ENCODE measurements at places on chromosomes 5 and 9. TPM values are rescaled to one million over a fixed set of nuclear protein-coding genes. Genes with fewer than 3 reads are reported as not detected.

The CNTNAP3B gene
- total RNA-seq, result 7.4 TPM

The KCTD16 gene
- 21.2 TPM for total RNA-seq

The GRAMD2B gene
- 32.1 TPM for total RNA-seq

The IPO11 gene
- total RNA-seq, result 32.7 TPM

The PCDHB3 gene
- total RNA-seq, result 9.1 TPM

The SLC34A3 gene
- total RNA-seq, result 0.27 TPM

The SLCO4C1 gene
- total RNA-seq, result 4.0 TPM

The ZNF483 gene
- total RNA-seq, result 20.3 TPM

The FGD3 gene
- 12.0 TPM for total RNA-seq

The IGFBPL1 gene
- 4.7 TPM for total RNA-seq

The UBE2R2 gene
- total RNA-seq, result 72.0 TPM

DNA sequence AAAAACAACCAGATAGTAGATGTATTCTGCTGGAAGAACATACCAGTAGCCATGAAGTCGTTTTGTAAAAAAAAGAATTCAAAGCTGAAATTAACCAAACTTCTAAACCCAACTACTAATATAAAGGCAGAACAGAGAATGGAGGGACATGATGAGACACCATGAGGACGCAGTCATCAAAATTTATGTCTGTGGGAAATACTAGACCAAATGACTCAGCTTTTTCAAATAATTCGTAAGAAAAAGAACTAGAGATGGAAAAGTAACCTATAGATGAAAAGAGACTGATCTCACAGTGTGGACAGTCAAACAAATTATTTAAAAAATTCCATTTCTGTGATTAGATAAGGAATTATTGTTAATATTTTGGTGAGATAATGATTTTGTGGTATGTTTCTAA lies 10.3 kb downstream of the TTC23L start:
- H3K27me3 ChIP-seq, result no peaks in the 10 kb centered on the region
- no peak overlapping the region for H3K27ac ChIP-seq
- peaks cover 18% of the 10 kb centered on the region for H3K36me3 ChIP-seq
- H3K4me3 ChIP-seq, result no peak overlapping the region
- DNase-seq, result no peak
- H3K4me1 ChIP-seq, result no peaks in the 10 kb centered on the region

GRCh38 chr9:37342895-37343294 lies 79.6 kb upstream of the GRHPR start:
- H3K4me3 ChIP-seq, result no peak overlapping the region
- no peak for DNase-seq
- H3K27me3 ChIP-seq, result no peaks in the 10 kb centered on the region
- peaks cover 2% of the 10 kb centered on the region for H3K4me1 ChIP-seq
- H3K36me3 ChIP-seq, result no peaks in the 10 kb centered on the region

DNA sequence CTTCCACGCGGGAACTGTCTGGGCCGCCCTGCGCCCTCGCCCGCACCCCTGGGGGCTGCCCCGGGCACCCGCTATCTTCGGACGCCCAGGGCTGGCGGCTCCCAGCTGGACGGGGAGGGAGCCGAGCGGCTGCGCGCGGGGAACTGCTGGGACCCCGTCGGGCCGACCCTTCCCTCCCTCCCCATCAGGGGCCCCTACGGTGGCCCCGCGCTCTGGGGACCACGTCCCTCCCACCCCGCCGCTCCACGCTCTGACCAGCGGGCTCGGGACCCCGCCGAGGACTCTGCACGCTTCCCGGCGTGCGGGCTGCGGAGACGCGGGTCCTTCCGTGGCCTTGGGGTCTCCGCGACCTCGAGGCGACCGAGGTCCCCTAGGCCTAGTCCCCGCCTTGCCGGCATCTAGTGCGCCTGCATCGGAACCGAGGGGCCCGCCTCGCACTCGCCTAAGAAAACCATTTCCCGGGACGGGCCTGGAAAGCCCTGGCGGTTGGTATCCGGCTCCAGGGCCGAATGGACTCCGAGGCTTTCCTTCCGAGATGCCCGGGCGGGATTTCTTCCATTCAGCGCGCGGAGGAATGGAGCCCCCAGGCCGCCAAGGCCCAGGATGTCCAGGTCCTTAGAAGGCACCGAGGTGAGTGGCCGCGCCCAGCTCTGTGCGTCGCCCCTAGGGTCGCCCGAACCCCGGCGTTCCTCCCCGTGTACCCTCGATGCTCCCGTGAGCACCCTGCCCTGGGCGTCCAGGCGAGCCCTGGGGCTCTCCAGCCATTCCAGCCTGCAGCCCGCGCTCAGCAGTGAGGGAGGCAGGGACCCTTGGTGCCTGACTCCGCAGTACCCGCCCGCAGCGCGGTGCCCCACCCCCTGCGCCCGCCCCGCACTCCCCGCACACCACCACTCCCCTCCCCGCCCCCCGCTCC lies 705 bp upstream of the SLC6A3 start:
- no peak for DNase-seq
- H3K36me3 ChIP-seq, result no peaks in the 10 kb centered on the region
- no peak overlapping the region for H3K4me3 ChIP-seq
- H3K27me3 ChIP-seq, result peaks cover 85% of the 10 kb centered on the region
- no peak overlapping the region for H3K27ac ChIP-seq

- no peaks in the 10 kb centered on the region for H3K36me3 ChIP-seq
- H3K27ac ChIP-seq, result no peak overlapping the region
- H3K27me3 ChIP-seq, result no peaks in the 10 kb centered on the region
Measured at GRCh38 chr9:116860509-116861120, 173.5 kb downstream of the TRIM32 start.

DNA sequence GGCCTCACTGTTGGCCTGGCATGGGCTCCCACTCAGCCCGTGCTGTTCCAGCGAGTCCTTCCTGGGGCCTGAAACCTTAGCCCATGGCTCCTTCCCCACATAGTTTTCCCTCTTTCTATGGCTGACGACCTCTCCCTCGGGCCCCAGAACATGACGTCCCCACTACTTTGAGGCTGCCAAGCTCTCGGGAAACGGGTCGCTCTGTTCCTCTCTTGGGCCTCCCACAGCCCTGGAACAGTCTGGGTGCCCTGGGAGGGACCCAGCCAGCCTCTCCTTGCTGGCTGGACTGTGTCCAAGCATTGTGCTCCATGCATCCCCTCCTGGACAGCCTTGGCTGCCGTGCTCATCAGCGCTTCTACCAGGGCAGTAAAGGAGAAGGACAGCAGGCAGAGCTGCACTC lies 118.3 kb downstream of the SYK start:
- H3K27ac ChIP-seq, result no peak overlapping the region
- H3K4me3 ChIP-seq, result no peak overlapping the region
- H3K27me3 ChIP-seq, result peaks cover 5% of the 10 kb centered on the region
- no peak for DNase-seq
- no peaks in the 10 kb centered on the region for H3K4me1 ChIP-seq
- H3K36me3 ChIP-seq, result no peaks in the 10 kb centered on the region

DNA sequence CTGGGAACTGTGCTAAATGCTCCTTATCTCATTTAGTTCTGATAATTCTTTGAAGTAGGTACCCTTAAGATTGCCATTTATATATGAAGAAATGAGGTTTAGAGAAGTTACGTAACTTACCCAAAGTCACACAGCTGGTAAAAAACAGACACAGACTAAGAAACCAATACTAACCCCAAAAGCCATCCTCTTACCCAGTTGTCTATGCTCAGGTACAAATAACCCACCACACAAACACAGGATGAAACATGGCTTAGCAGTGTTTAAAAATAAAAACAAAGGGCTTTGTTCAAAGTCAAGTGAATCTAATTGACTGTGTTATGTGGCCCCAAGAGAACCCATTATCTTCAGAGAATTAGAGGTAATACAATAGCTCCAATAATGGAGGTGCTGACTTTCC lies 37.0 kb upstream of the IL7R start:
- H3K4me3 ChIP-seq, result no peak overlapping the region
- H3K27me3 ChIP-seq, result peaks cover 8% of the 10 kb centered on the region
- H3K36me3 ChIP-seq, result no peaks in the 10 kb centered on the region
- no peak overlapping the region for H3K27ac ChIP-seq

- no peak for DNase-seq
- no peaks in the 10 kb centered on the region for H3K4me1 ChIP-seq
Measured at GRCh38 chr9:81964218-81965171, 21.2 kb downstream of the SPATA31D3 start.

GRCh38 chr9:87670572-87671264 lies 55.2 kb upstream of the CTSL start:
- DNase-seq, result no peak
- H3K36me3 ChIP-seq, result peaks cover 56% of the 10 kb centered on the region
- H3K4me3 ChIP-seq, result no peak overlapping the region
- no peak overlapping the region for H3K27ac ChIP-seq
- H3K27me3 ChIP-seq, result no peaks in the 10 kb centered on the region

DNA sequence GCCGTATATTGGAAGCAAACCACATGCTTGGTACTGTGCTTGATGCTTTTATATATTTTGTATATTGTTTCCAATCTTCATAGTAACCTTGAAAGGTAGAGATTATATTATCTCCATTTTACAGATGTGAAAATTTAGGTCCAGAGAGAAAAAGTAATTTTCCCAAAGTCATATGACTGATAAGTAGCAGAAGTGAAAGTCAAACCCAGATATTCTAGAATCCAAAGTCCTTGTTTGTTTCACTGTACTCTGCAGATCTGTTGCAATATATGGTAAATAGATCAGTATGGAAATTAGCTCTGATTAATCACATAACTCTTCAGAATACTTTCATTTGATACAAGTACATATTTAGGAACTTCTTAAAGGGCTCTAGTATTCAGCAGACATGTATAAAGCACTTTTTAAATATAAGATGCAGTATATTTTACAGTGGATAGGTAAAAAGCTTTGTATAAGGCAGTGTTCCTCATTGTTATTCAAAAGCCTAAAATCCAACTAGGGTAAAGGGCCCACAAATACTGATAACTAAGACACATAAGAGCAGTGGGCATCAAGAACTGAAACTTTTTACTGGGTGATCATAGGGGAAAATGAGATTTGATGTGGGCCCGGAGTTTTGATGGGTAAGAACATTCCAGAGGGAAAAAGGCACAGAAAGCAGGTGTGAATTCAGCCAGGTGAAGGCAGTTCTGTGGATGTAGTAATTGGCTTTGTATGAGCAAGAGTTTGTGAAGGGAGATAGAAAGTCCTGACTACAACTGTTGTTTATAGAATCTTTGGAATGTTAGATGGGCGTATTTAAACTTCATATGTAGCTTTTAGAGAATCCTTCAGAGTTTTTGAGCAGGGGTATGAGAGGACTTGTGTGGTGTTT lies 25.0 kb downstream of the NDFIP1 start:
- H3K36me3 ChIP-seq, result peaks cover 25% of the 10 kb centered on the region
- no peak overlapping the region for H3K4me3 ChIP-seq
- DNase-seq, result no peak
- H3K27ac ChIP-seq, result no peak overlapping the region

- H3K27ac ChIP-seq, result no peak overlapping the region
- no peak overlapping the region for H3K4me3 ChIP-seq
- peaks cover 8% of the 10 kb centered on the region for H3K4me1 ChIP-seq
- H3K36me3 ChIP-seq, result peaks cover 1% of the 10 kb centered on the region
Measured at GRCh38 chr5:949275-949543, 56.5 kb downstream of the TRIP13 start.

GRCh38 chr5:537621-538071 lies 13.4 kb upstream of the SLC9A3 start:
- peaks cover 24% of the 10 kb centered on the region for H3K4me1 ChIP-seq
- DNase-seq, result no peak
- no peaks in the 10 kb centered on the region for H3K36me3 ChIP-seq
- H3K27ac ChIP-seq, result no peak overlapping the region

GRCh38 chr5:139454568-139455290 lies 7.8 kb downstream of the ECSCR start:
- peaks cover 9% of the 10 kb centered on the region for H3K4me1 ChIP-seq
- H3K27me3 ChIP-seq, result peaks cover 14% of the 10 kb centered on the region
- no peak overlapping the region for H3K4me3 ChIP-seq
- no peaks in the 10 kb centered on the region for H3K36me3 ChIP-seq
- no peak overlapping the region for H3K27ac ChIP-seq
- DNase-seq, result no peak

- no peaks in the 10 kb centered on the region for H3K36me3 ChIP-seq
- no peak overlapping the region for H3K4me3 ChIP-seq
- H3K4me1 ChIP-seq, result no peaks in the 10 kb centered on the region
- no peak overlapping the region for H3K27ac ChIP-seq
Measured at GRCh38 chr5:100818340-100818739, 84.7 kb downstream of the ST8SIA4 start.

DNA sequence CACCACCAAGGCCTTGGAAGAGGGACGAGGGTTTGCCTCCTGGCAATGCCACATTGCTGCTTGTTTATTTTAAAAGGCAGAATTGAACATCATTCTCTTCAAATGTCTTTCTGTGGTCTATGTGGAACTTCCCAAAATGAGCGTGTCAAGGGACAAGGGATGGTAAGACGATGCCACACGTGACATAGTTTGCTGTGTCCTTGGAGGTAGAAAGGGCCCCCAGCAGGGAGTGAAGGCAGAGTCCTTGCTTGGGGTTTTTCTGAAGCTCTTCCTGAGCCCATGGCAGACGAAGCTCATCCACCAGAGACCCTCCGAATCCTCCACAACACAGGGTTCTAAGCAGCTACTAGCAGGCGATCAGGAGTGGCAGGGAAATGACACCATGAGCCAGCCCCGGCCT lies 28.3 kb downstream of the PRRX2 start:
- DNase-seq, result no peak
- H3K27ac ChIP-seq, result no peak overlapping the region
- H3K27me3 ChIP-seq, result peaks cover 42% of the 10 kb centered on the region
- peaks cover 2% of the 10 kb centered on the region for H3K4me1 ChIP-seq
- no peak overlapping the region for H3K4me3 ChIP-seq

All from progenitor cell of endocrine pancreas (in vitro differentiated cells).